T-helper 2 cell treated with Interferon-gamma antibody and Interleukin-4, amounts not matched to agents 5 μg/mL and 100 μg/mL, for 36 hours (primary cell): ENCODE measurements at places on chromosomes 2 and 18.

GRCh38 chr2:64456293-64456692 is 2.3 kb downstream of the LGALSL start:
- DNase-seq: no peak

DNA sequence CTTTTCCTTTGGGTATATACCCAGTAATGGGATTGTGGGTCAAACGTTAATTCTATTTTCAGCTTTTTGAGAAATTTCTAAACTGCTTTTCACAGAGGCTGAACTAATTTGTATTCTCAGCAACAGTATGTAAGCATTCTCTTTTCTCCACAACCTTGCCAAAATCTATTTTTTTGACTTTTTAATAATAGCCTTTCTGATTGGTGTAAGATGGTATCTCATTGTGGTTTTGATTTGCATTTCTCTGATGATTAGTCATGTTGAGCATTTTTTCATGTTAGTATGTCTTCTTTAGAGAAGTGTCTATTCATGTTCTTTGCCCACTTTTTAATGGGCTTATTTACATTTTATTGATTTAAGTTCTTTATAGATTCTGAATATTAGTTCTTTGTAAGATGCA is 145.5 kb downstream of the TRABD2A start:
- DNase-seq: no peak

- DNase-seq: no peak
Observed at GRCh38 chr2:180694445-180695421, 285.7 kb upstream of the UBE2E3 start.

DNA sequence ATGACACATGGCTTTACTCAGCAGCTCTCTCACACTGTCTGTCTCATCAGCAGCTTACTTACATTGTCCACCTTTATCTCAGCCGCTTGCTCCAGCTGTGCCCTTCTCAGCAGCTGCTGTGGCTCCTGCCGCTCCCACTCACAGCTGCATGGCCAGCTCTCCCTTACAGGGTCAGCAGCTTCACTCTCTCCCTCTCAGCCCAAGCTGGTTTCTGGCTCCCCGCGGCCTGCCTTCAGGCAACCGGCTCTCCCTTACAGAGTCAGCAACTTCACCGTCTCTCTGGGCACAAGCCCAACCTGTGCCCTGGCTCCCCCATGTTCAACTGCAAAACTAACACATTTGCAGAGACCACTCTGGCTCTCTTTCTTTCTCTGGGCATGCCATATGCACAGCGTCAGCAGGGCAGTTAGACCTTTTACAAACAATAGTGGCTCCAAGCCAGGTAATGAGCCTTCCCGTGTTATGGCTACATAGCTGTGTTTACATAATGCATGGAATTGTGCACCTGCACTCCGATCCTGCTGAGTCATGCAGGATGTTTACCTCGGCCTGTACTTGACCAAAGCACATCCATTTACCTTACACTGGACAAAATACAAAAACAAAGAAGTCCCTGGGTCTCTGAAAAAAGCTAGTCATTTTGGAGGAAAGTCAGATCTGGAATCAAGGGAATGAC is 167.3 kb downstream of the DOK6 start:
- DNase-seq: no peak

- no peak for DNase-seq
Observed at GRCh38 chr2:11711751-11712150, 34.7 kb upstream of the LPIN1 start.

GRCh38 chr2:231713730-231714638 is 5.7 kb downstream of the PTMA start:
- peak; percentile 83 for DNase-seq

DNA sequence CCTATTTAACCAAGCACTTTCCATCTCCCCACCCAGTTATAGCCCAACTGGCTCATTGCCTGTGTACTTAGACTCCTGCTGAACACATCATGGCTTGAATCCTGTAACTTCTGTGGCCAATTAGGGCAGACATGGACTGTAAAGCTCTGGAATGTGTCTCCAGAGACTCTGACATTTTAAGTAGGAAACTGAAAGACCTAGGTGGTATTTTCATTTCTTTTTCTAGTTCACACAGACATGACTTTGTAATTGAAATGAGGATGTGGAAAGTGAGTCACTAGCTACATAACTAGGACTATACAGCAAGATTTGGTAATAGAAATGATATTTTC is 12.2 kb downstream of the DOK1 start:
- no peak for DNase-seq

DNA sequence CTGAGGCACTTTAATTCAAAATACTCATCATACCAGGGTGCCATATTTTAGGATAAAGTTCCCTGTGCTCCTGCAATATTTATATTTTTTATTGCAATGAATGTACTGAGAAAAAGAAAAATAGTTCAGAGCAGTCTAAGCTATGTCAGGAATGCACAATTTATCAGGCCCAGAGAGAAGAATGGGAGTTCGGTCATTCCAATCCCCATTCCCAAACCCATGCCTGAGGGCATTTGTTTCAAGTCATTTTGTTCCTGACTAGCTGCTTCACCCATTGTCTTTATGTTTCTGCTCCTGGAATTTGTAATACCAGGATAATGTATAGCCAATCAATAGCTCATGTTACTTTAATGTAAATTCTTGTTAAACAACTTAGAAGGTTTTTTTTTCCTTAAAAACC is 24.4 kb upstream of the FTCDNL1 start:
- no peak for DNase-seq

- peak; percentile 3 for DNase-seq
Observed at GRCh38 chr2:70958759-70959158, 19.7 kb upstream of the ANKRD53 start.

- no peak for DNase-seq
Observed at GRCh38 chr18:59848002-59848401, 51.8 kb upstream of the PMAIP1 start.

DNA sequence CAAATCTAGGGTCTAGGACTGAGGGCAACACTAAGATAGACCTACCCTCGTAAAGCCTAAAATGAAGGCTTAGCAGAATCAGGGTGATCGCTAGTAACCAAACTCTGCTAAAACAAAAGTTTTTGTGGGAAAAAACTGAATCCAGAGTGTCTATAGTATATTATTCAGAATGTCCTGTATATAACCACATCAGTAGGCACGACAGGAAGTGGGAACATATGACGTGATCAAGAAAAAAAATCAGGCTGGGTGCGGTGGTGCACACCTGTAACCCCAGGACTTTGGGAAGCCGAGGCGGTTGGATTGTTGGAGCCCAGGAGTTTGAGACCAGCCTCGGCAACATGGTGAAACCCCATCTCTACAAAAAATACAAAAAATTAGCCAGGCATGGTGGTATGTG is 106.1 kb downstream of the UGGT1 start:
- no peak for DNase-seq

DNA sequence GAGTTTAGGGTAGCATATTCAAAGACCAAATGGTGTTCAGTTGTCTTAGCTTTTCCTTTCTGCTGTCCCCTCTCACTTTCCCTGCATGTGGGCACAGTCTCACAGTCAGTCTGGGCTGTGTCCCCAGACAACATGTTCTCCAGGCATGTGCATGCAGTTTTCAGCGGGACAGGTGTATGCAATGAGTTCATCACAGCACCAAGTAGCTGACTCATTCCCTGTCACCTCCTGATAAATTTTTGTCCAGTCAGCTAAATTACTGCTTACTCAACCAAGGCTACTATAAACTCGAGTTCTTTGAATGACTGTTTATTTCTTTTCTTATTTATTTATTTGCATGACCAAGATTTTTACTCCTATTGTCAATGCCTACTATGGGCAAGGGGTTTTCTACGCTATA is 148.8 kb upstream of the CDH19 start:
- no peak for DNase-seq

DNA sequence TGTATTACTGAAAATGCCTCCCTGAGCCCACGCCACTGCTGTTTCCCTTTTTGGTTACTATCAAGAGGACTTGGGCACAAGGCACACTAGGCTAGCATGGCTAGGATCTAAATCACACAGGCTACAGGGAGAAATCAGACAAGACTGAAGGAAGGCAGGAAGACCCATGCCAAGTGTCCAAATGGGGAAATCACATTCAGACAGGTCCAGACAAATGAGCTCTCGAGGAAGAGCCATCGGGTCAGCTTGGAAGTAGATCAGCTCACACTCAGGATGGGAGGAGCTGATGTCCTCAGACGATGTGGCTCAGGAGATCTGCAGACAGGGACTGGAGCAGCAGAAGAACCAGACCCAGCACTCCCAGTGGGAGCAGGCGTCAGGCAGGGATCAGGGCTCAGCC is 113.2 kb downstream of the COL6A3 start:
- no peak for DNase-seq

GRCh38 chr2:25685741-25686140 is 12.4 kb upstream of the DTNB start:
- no peak for DNase-seq

- DNase-seq: no peak
Observed at GRCh38 chr18:36772241-36772723, 56.5 kb downstream of the TPGS2 start.

DNA sequence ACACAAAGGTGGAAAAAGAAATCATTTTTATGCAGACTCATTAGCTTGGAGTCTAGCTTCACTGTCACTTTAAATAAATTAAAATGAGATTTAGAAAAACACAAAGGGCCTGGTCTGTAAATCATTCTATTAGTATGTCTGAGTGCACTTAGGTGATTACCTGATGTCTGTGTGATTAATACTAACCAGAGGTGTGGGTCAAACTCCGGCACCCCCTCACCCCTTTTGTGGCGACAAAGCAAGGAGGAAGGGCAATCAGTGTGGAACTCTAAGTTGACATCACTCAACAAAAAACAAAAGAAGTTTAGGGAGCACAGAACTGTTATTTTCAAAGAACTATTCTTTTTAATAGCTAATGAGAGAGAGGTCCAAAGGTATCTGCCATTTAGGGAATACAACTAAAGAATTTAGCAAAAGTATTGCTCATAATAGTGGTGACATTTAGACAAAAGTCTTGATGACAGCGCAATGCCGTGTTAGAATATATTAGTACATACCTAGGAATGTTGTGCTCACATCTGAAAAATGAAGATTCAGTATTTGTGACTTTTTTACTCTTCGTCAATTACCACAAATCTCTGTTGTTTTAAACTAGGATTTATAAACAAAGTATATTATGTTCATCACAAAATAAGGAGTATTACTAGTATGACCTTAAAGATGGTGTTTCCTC is 66.3 kb downstream of the ZEB2 start:
- no peak for DNase-seq

DNA sequence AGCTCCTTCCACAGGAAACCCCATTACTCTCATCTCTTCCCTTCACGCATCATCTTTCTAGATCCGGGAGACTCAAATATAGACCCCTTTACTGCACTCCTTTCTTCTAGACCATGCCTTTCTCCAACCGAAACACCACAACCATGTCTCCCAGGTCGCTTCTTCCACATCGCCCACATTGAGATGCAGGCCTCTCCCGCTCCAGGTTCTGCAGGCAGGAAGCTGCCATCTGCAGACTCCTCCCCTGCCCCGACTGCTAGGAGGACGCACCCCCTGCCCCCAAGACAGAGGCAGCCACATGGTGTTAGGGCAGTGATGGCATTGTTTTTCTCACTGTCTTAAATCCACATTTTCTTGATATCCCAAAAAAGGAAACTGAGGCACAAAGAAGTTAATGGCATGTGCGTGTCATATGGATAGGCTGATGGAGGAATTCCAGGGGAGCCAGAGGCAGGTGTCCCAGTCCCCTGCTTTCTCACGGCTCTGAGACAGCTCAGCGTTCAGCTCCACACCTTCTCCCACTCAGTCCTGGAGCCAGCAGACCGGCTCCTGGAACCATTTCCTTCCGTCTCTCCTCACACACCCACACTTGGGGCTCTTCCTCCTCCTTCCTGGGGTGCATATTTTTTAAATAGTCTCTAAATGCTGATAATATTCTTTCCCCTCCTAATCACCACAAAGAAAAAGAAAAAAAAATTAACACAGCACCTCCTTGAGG is 438.4 kb downstream of the EIPR1 start:
- DNase-seq: no peak

DNA sequence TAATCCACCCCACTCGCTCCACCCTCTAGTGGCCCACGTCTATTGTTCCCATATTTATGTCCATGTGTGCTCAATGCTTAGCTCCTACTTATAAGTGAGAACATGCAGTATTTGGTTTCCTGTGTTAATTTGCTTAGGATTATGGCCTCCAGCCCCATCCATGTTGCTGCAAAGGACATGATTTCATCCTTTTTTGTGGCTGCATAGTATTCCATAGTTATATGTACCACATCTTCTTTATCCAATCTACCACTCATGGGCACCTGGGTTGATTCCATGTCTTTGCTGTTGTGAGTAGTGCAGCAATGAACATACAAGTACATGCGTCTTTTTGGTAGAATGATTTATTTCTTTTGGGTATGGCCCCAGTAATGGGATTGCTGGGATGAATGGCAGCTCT is 319.9 kb downstream of the DYSF start:
- no peak for DNase-seq

DNA sequence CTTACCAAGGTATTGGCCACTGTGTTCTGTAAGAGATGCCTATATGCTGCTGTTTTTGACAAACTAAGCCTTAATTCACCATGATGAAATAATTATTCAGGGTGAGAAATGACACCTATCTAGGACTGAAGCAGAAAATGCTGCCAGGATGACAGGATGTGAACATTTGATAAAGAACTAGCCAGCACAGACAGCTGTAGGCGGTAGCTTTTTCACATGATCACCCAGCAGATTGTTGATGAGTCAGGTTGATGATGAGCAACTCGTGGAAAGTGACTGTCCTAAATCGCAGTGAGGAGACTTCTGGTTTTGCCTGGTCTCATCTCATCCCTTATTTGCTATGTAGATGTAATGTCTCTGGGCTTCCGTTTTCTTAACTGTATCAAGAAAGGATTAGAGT is 144.1 kb downstream of the PRPF40A start:
- DNase-seq: peak; percentile 80

DNA sequence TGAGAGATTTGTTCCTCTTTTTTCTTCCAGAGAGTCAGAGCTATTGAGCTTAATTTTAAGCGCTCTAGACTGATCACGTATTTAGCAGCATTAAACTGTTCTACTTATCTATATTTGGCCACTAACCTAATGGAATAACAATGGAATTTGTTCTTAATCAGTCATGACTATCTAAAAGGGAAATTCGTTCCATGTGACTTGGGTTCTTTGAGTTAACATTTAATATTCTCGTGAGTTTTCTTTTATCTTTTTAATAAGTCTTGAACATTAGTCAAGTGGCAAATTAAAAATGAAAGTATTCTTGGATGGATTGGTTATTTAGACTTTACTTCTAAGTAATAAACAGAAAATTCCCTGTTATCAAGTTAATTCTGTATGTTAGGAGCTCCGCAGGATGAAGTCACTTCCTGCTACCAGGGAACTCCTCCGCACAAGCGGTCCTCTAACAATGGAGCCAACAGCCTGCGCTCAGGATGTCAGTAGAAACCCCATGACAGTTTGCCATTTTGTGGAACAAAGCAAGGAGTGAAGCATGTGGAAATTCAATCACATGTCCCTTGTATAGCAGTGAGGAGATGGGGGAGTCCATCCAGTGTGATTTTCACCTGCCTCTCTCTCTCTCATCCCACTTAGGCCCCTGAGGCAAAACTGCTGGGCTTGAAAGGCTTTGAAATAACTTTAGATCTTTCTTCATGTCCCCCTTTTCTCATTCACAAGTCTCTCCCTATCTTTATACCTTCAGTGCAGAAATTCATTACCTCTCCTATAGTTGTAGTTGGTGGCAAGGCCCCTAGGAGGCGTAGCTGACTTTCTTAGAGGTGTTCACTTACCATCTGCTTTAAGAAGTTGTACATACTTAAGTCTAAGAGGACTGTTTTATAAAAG is 138.1 kb downstream of the WDR7 start:
- DNase-seq: no peak
